ENCODE measurements at places on chromosomes 16 and 17. TPM values are rescaled to one million over a fixed set of nuclear protein-coding genes. Genes with fewer than 3 reads are reported as not detected.

The ZPBP2 gene
- not detected for total RNA-seq

The ADAD2 gene
- total RNA-seq = 0.83 TPM

The HASPIN gene
- 1.1 TPM for total RNA-seq

DNA sequence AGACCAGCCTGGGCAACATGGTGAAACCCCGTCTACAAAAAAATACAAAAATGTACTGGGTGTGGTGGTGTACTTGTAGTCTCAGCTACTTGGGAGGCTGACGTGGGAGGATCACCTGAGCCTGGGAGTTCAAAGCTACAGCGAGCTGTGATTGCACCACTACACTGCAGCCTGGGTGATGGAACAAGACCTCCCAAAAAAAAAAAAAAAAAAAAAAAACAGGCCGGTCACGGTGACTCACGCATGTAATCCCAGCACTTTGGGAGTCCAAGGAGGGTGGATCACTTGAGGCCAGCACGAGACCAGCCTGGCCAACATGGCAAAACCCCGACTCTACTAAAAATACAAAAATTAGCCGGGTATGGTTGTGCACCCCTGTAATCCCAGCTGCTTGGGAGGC lies 12.7 kb upstream of the APPBP2 start:
- H3K4me3 ChIP-seq = no peak overlapping the region
- no peaks in the 10 kb centered on the region for H3K27me3 ChIP-seq

DNA sequence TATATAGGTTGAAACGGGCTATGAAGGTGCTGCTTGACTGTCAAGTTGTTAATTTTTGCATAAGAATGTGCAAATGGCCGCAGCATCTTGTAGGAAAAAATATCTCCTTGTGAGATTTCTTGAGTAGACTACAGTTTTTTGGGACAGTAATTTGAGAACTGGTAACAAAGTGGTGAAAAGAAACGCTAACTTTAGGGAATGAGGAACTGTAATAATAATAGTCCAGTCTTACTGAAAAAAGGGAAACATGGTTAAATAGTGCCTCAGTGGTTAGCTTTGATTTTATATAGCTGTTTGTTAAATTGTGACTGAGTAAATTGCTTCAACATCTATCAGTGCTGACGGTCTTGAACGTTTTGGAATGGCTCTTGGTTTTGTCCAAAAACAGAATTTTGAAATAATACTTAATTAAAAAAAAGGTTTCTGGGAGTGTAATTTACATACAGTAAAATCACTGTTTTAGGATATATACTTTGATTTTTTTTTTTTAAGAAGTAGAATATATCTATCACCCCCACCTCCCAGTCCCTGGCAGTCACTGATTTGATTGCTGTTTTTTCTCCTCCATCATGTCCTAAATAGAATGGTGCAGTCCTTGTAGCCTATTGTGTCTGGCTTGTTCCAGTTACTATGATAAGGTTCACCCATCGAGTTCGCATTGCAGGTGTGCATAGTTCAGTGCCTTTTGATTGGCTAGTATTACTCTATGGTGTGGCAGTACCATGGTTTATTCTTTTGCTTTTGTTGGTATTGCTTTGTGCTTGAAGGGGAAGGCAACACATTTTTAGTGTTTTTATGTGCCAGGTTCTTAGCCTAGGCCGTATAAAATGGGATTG lies 2.8 kb downstream of the HAPSTR1 start:
- peaks cover 24% of the 10 kb centered on the region for H3K36me3 ChIP-seq
- H3K27ac ChIP-seq = no peak overlapping the region
- DNase-seq = no peak

GRCh38 chr16:66376114-66376513 lies 9.6 kb downstream of the CDH5 start:
- H3K27ac ChIP-seq = peak overlapping the region; percentile 55
- no peaks in the 10 kb centered on the region for H3K27me3 ChIP-seq
- no peaks in the 10 kb centered on the region for H3K36me3 ChIP-seq
- DNase-seq = no peak

The NXPH3 gene
- total RNA-seq = 1.7 TPM

GRCh38 chr16:89057738-89058137 lies 35.9 kb upstream of the ACSF3 start:
- H3K27me3 ChIP-seq = no peaks in the 10 kb centered on the region
- DNase-seq = no peak
- H3K4me3 ChIP-seq = no peak overlapping the region
- no peak overlapping the region for H3K27ac ChIP-seq
- no peaks in the 10 kb centered on the region for H3K4me1 ChIP-seq
- H3K36me3 ChIP-seq = no peaks in the 10 kb centered on the region

Data from lung (tissue), 17 donors.